ENCODE measurements at places on chromosomes 12 and 14.

GRCh38 chr14:23174296-23175184 is 8.9 kb downstream of the SLC7A8 start:
- DNase-seq = no peak

GRCh38 chr14:49633640-49634546 is 1.2 kb downstream of the DNAAF2 start:
- DNase-seq = peak; percentile 98

DNA sequence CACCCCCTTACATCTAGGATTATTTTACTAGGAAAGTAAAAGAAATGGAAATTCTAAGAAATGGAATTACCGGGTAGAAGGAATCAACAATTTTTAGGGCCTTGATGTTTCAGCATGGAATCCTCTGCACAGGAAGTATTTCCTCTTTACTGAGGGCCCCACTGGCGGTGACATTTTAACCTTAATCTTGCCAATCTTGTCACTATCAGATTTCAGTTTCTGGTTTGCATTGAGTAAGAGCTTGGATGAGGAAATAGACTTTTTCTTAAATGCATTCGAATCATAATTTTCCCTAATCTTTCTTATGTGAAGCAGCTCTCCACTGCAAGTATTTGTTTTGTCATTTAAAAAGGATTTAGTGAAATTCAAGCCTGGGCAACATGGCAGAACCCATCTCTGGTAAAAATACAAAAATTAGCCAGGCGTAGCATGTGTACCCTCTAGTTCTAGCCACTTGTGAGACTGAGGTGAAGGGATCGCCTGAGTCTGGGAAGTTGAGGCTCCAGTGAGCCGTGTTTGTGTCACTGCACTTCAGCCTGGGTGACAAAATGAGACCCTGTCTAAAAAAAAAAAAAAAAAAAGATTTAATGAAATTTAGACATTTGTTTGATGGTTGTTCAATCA is 40.7 kb downstream of the TPCN1 start:
- DNase-seq = no peak

DNA sequence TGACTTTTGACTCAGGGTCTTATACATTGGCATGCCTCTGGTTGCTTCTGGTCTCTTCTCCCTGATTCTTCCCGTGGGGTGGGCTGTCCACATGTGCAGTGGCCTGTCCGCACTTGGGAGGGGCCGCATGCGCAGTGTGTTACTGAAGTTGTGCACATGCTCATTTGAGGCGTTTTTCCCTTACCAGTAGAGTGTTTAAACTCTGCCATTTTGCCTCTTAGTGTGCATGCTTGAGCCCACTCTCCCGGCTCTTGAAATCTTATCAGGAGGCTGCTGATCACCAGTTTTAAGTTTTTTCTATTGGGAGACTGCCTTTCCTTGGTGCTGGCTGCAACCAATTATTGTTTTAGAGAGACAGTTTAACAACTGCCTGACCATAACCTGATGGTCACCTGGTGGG is 32.1 kb upstream of the HECTD1 start:
- DNase-seq = no peak

DNA sequence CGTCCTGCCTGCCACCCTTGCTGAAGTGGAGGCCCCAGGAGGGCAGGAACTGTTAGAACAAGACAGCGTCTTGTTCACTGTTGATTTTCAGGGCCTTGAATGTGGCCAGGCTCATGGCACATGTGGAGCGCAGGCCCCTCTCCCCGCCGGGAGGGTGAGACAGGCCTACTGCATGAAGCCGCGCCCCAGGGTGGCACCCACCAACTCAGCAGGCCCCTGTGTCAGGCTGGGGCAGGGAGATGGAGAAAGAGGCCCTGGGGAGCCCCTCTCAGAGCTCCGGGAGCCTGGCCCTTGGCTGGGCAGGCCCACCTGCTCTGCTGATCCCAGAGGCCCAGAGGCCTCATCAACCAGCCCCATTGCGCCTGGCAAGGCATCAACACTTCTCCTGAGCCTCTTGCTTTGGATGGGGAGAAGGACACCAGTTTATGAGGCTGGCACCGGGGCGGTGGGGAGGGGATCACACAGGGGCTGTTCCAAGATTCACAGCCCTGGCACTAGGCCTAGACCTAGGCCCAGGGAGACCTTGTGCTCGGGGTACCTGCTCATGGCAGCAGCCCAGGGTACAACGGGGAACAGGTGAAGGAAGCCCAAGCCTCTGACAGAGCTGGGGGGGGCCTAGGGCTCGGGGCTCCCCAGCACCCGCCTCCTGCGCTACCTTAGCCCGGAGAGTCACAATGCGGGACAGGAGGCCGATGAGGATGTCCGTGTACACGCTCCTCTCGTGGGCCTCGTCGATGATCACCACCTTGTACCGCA is 18.1 kb downstream of the DHX37 start:
- no peak for DNase-seq

DNA sequence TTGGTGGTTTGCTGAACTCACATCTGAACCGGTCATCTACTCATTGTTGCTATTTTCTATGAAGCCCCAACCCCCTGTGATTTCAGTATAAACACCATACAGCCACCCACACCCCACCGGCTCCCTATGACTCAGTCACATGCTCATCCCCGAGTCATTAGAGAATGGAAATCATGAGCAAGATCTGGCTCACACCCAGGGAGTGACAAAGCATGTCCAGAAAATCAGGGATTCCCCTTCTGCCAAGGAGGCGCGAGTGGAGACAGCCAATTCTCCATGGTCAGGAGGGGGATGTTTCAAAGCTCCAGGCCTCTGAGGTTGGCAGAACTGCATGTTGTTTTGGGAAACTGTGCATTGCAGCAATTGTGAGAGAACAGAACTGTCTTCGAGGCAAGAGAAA is 657.5 kb upstream of the TBX3 start:
- no peak for DNase-seq

- DNase-seq = no peak
These were observed 2.2 kb upstream of the OAS1 start for GRCh38 chr12:112904571-112904970.

- DNase-seq = no peak
These were observed 647 bp upstream of the ESPL1 start for GRCh38 chr12:53267306-53267998.

- DNase-seq = no peak
These were observed 43.8 kb upstream of the TSPAN11 start for GRCh38 chr12:30882706-30883105.

DNA sequence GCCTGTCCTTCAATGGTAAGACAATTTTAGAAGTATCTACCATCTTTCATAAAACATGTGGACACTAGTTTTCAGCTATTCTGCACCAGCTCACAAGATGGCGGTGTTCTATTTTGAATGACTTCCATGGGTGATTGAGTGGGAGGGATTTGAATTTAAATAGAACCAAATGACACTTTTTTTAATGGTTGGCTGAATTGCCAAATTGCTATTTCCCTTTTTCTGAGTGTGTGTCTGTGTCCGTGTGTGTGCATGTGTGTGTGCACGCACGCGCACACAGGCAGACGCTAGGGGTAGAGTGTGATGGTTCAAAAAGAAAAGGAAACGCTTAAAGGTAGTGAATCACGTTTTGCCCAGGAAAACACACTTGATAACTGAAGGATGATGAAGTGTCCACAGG is 362.6 kb downstream of the DAD1 start:
- DNase-seq = no peak

DNA sequence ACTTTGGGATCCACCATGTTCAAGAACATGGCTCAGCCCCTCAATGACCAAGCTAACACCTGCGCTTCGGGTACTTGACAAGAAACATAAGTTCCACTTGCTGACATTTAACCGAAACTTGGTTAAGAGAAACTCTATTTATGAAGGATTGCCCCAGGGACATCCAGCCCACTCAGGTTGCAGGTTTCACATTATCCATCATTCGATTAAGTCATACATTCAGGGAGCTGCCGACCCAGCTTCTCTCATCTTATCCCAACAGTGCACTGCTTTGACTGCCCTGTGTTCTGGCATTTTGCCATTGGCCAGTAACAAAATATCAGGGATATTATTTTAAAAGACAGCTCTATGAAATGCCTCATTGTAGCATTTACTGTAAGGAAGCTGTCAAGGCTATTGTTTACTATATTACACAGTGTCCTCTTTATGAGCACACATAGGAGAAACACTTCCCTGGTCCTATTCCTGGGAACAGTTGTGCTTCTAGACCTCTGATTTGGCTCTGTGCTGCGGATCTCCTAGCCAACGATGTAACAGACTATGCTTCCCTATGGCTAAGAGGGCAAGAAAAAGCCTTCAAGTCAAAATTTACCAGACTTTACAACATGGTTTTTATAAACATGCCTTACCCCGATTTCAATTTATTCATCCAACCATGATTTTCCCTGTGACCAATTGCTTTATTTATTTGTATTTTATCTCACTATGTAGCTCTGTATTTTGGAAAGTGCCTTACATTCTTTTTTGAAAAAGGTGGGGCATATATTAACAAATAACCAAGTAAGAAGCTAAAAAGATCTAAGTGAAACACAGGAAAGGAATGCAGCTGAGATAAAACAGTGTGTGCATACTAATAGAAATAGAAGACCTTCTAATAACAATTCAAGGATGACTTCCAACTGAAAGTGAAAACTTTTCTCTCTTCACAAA is 109.3 kb downstream of the ITPR2 start:
- no peak for DNase-seq

- DNase-seq = peak; percentile 89
These were observed 27.4 kb upstream of the SMUG1 start for GRCh38 chr12:54215989-54216796.
